ENCODE measurements at places on chromosomes 6 and 20.
A peak's percentile ranks its signal among the peaks of the same experiment; 100 is the strongest.

GRCh38 chr6:28597924-28598722, 72.4 kb downstream of the GPX5 start:
- DNase-seq: peak; percentile 88

GRCh38 chr20:57148263-57148662, 118.2 kb downstream of the BMP7 start:
- no peak for DNase-seq

GRCh38 chr6:126016591-126016990, 30.3 kb downstream of the TRMT11 start:
- DNase-seq: no peak

DNA sequence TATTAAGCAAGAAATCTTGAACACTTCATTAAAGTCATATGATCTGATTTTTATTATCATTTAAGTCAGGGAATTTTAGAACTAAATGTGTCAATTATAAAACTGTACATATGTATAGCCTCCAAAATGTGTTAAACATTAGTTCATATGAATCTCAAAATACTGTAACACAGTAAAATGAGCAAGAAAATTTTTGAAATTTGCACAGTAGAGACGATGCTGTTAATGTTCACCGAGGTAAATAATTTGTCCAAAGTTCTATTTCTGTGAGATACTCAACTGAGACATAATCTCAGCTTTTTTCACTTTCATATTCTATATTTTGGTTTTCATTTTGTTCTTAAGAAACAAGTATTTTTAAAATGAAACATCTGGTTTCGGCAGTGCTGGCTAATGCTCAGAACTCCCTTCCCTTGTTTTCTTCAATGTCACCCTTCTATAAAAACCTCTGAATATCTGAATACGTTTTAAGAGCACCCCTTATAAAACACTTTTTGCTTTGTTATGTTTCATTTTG, 353.1 kb downstream of the LAMA2 start:
- DNase-seq: no peak

GRCh38 chr6:141728330-141728729, 404.4 kb upstream of the GJE1 start:
- DNase-seq: no peak

DNA sequence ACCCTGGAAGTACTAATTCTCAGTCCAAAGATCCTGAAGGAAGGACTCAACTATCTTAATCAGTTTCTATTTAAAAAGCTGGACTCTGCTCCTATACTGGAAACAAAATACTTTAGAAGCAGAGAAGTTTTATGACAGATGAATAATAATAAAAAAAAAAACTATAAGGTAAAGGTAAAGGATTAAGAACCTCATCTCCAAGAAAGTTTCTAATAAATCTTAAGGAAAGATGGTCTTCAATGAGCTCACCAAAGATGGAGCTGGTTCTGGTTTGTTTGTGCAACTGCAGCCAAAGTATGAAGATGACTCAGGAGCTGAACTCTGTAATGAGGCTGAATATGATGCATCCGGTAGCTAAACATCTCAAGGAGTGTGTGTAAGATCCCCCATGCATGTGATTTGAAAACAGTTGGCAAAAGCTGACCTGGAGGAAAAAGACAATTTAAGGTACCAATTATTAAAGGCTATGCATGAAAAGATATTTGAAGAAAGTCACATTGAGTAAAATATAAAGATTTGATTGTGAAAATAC, 25.2 kb downstream of the MED23 start:
- DNase-seq: peak; percentile 66

DNA sequence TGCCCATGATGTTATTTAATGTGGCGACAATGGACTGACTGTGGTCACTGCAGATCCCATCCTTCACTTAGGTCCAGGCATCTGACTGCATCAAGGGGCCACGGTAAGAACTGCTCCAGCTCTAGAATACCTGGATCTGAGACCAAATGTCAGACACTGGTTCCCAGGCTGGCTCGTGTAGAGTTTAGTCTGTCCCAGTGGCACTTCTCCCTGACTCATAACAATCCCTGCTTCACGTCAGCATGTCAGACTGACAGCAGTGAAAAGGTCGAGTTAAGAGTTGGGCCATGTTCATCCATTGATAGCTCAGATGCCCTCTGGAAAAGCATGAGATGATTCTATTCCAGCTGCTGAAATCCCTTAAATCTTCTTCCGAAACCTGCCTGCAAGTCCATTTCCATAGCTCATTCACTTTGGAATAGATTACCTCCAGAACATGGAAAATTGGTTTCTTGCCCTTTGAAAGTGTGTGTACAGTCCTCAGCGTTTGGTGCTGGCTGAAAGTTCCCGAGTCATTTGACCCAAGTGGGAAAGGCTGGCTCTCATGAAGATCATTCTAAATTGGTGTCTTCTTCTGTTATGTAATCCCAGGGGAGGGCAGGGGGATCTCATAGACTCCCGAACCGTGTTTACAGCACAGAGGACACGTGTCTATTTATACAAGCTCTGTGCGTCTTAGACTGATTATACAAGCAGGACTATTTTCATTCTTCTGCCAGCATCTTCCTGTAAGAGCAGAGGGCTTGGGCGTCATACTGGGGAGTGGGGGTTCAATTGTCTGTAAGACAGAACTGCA, 160.8 kb downstream of the ZDHHC14 start:
- no peak for DNase-seq

- peak; percentile 7 for DNase-seq
These were observed 88.5 kb downstream of the PHACTR1 start for GRCh38 chr6:12804952-12805645.

DNA sequence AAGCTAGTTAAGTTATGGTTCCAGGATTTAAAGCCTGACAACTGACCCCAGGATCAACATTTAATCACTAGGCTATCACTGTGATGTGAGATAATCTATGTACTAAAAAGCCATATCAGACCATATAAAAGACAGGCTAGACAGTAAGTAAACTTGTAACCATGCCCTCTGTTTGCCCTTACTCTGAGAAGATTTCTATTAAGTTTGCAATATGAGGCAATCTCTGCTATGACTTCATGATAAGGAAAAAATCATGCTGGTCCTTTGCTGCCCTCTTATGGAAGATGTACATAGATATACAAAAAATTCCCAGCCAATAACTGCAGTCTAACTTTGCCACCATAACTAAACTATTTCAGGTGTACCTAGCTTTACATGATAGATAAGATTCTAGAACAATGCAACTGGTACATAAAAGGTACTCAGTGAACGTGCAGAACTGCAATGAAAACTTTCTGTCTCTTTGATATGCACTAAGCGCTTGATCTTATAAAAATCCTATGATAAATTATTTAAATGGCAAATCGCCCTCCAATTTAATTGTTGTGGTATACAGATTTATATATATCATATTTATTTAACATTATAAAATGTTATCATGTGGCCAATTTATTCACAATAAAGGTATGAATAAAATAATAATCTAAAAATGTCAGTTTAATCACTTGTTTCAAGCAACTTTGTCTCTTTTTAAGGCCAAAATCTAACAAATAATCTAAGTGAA, 70.5 kb downstream of the FAM217A start:
- DNase-seq: peak; percentile 85

GRCh38 chr6:89527634-89528033, 94.7 kb downstream of the ANKRD6 start:
- peak; percentile 4 for DNase-seq

GRCh38 chr6:125843593-125843992, 52.8 kb downstream of the NCOA7 start:
- DNase-seq: no peak

- DNase-seq: no peak
These were observed 149.5 kb downstream of the TMEM200A start for GRCh38 chr6:130515306-130515705.

DNA sequence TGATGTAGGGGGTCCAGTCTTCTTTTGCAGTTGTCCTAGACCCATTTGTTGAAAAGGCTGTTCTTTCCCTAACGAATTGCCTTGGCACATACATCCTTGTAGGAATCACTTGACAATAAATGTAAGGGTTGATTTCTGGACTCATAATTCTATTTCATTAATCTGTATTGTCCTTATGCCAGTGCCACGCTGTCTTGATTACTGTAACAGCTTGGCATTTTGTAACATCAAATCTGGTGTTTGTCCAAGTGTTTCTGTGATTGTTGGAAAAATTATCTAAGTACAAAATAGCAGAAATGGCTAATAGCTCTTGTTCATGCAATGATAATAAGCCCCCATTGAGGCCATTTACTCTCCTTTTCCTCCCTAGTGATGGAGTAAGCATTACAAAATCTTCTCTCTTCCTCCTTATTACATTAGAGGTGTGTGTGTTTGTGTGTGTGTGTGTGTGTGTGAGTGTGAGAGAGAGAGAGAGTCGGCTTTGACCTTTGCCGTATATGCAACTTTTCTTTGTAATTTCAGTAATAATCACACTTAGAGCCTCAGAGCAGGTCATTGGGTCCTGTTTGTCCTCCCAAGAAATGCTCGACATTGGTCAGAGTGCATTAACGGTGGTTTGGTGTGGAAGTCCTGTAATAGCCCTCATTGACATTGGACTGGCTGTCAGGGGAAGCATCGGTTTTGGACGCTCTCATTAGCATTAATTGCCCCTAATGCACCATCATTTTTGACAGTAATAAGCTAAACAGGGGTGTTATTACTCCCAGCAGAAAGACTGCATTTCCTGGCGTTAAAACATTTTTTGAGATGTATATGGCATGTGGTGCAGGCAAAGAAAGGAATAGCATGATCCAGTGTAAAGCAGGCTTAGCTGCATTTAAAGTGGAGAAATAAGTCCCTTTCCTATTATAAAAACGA, 40.7 kb upstream of the MROH8 start:
- no peak for DNase-seq

- no peak for DNase-seq
These were observed 369.9 kb downstream of the CDH26 start for GRCh38 chr20:60327971-60328660.

DNA sequence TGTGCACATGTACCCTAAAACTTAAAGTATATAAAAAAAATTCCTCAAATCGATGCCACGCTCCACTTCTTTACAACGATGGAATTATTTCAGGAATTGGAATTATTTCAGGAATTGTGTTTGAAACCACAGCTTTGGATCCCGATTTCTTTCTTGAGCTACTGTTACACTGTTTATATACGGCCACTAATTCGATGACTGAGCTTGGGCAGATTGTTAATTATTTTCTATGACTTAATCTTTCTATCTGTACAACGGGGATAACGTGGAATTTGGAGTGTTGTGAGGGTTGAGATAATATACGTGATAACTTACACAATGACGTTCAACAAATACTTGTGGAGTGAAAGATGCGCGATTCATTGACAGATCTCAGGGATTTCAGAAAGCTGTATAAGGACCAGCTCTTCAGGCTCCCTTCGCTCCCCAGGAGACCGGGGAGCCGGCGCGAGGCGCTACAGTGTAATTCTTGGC, 171.3 kb downstream of the SLC16A10 start:
- DNase-seq: no peak

GRCh38 chr6:113447088-113447831, 409.9 kb upstream of the MARCKS start:
- DNase-seq: peak; percentile 76

GRCh38 chr6:157840776-157841175, 17.7 kb downstream of the SNX9 start:
- peak; percentile 37 for DNase-seq

DNA sequence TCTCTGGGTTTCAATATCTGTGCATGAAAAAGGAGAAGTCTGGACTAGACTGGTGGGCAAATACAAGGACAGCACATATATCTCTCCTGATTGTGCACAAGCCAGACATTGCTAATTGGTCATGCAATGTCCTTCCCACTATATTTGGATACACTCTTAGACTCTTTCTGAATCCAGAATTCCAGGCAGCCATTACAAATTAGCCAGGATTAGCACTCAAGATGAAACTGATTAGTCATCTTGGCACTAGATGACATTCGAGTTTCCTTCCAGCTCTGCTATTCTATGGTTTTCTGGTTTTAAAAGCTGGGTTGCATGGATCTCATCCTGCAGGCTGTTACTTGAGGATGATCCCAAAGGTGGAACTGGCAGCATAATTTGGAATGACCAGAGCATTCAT, 73.2 kb downstream of the SCP2D1 start:
- DNase-seq: no peak

GRCh38 chr6:75283907-75284631, 523 bp downstream of the TMEM30A start:
- peak; percentile 43 for DNase-seq

- peak; percentile 61 for DNase-seq
These were observed 74.6 kb downstream of the OR2B2 start for GRCh38 chr6:27837625-27838057.

DNA sequence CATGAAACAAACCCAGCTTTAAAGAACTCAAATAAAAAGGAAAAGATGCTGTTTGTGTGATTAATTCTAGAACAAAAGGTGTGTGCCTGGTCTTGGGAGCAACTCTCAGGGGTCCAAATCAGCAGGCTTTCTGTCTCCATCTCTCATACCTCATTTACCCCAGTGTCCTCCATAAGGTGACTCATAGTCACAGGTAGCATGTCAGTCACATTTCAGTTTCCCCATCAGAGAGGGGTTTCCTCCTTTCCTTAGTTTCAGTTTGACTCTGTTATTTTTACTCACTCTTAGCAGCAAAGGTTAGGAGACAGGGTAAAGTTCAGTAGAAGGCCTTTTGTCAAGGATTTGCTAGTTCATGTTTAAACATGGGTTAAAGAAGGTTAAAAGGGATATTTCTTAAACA, 46.2 kb downstream of the OGFRL1 start:
- DNase-seq: no peak

DNA sequence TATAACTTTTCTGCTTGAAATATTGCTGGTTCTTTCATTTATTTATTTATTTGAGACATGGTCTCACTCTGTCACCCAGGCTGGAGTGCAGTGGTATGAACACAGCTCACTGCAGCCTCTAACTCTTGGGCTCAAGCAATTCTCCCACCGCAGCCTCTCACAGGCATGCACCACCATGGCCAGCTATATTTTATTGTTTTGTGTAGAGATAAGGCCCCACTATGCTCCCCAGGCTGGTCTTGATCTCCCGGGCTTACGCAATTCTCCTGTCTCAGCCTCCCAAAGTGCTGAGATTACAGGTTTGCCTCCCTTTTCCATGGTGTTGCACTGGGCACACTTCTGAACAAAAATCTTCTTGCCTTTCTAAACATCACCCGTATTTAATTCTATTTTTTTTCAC, 39.1 kb upstream of the RNGTT start:
- DNase-seq: no peak

- DNase-seq: peak; percentile 90
These were observed 571 bp upstream of the PRPF6 start for GRCh38 chr20:63980317-63980805.
